Activated T-cell treated with anti-CD3 and anti-CD28 coated beads, Interleukin-2, amount 50 U/mL, for 24 hours (primary cell): ENCODE measurements at places on chromosomes 6 and 20.

DNA sequence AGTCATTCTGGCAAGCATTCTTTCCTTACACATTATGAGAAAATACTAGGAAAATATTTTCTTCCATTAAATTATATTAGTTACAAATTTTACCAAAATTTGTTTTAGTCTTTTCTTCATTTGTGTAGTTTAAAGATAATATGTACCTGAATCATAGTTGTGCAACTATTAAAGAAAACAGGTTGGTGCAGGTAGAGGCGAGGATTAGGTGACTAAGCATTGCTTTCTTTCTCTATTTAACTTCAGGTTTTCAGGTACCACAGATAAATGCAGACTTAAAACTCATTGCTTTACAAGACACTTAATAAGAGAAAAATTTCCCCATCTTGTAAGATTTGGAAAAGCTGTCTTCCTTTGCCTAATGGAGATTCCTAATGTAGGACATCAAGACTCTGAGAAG lies 1175.5 kb upstream of the ADGRB3 start:
- H3K27me3 ChIP-seq, result no peaks in the 10 kb centered on the region
- H3K27ac ChIP-seq, result no peak overlapping the region
- no peak overlapping the region for H3K4me3 ChIP-seq
- no peaks in the 10 kb centered on the region for H3K4me1 ChIP-seq
- no peak for DNase-seq
- no peaks in the 10 kb centered on the region for H3K36me3 ChIP-seq

DNA sequence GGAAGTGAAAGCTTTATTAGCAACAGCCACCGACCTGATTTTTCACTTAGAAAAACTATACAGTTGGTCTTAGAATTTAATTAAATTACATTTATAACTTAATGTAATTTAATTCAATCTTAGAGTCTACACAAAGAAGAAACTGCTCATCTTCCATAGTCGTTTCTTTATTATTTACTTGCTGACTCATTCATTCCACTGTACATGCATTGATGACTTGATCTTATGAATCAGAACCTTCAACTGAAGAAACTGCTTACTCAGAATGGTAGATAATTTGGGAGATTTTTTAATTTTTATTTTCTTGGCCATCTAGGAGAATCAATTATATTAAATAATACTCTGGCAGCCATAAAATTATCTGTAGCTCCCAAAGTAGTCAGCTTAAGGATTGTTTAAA lies 1021.6 kb upstream of the FLRT3 start:
- DNase-seq, result no peak
- no peak overlapping the region for H3K27ac ChIP-seq
- no peaks in the 10 kb centered on the region for H3K27me3 ChIP-seq

DNA sequence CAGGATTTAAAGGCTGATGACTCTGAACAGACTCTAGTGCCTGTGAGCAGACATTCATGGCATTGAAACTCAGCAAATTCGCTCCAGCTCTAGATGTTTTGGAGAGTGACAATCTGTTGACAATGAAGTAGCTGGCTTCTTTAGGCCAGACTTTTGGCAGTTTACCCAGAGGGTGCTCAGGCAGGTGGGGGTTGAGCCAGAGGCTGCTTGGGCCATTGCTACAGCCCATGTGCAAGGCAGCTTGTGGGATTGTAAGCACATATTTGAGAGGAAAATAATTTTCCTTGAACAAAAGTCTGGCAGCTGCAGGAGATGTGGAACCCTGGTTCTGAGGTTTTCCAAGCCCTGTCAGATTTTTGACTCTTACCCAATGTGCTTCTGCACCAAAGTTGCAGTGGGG lies 311.6 kb downstream of the CDC5L start:
- H3K36me3 ChIP-seq, result no peaks in the 10 kb centered on the region
- no peaks in the 10 kb centered on the region for H3K27me3 ChIP-seq
- peaks cover 25% of the 10 kb centered on the region for H3K4me1 ChIP-seq
- no peak overlapping the region for H3K27ac ChIP-seq

DNA sequence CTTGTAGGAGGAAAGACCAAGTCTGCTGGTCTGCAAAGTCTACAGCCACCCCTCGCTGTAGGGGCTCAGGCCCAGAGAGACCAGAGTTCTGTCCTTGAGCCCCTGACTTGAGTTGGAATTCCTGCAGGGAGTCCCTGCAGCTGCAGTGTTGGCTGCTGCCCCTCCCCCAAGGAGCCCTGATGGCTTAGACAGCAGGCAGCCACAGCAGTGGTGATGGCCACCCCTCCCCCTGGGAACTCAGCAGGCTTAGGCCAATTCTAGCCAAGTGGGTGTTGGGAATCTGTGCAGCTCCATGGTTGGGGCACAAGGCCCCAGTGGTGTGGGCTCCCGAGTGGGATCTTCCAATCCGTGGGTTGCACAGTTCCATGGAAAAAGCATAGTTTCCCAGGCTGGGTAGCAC lies 345.4 kb downstream of the CD109 start:
- no peaks in the 10 kb centered on the region for H3K4me1 ChIP-seq
- no peak overlapping the region for H3K4me3 ChIP-seq
- H3K27me3 ChIP-seq, result no peaks in the 10 kb centered on the region
- no peak for DNase-seq

- H3K4me1 ChIP-seq, result peaks cover 29% of the 10 kb centered on the region
- H3K4me3 ChIP-seq, result no peak overlapping the region
- peak; percentile 50 for DNase-seq
- no peak overlapping the region for H3K27ac ChIP-seq
- no peaks in the 10 kb centered on the region for H3K36me3 ChIP-seq
These were observed 3.3 kb upstream of the ULBP3 start for GRCh38 chr6:150072201-150072600.

DNA sequence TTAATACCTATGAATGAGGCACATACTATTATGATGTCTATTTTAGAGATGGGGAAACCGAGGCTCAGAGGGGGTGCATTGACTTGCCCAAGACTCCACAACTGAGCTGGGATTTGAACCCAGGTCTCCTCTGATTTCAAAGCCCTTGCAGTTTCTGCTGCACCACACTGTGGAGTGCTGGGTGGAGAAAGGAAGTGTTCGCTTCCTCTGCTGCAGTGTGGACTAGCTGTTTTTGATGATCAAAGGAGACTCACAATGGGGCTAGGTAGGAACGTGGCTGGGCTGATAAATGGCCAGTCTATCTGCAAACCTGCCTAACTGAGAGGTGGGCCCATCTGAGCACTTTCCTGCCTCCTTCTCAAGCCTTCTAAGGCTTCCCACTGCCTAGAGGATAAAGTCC lies 87.2 kb downstream of the CD40 start:
- H3K27me3 ChIP-seq, result peaks cover 23% of the 10 kb centered on the region
- peak overlapping the region; percentile 24 for H3K27ac ChIP-seq
- DNase-seq, result no peak
- H3K4me1 ChIP-seq, result peaks cover 37% of the 10 kb centered on the region
